ENCODE measurements at places on chromosomes 1 and 21.

DNA sequence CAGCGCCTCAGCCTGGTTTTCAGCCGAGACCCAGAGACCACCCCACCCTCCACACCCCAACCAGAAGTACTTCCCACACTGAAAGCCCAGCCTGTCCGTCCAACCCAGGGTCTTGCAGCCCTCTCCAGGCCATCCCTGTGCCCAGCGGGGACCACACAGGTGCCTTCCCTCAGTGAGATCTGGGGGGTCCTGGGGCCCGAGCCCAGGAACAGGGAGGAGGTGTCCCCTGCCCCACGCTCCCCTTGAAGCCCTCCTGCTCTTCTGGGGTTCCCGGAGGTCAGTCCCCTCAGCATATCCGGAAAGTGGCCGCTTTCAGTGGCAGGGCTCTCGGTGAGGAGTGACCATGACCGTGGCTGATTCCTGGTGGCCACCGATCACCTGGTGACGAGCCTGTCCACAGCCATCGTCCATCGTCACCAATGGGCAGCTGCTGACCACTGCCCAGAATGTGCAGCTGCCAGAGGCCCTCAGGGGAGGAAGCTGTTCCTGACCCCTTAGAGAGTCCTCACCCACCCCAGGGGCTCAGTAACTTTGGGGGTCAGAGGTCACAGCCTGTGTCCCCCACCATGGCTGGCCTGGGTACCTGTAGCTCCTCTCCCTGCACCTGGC lies 3.4 kb downstream of the TMEM240 start:
- DNase-seq = no peak

- no peak for DNase-seq
Observed at GRCh38 chr1:54125386-54126070, 27.3 kb downstream of the CDCP2 start.

- no peak for DNase-seq
Observed at GRCh38 chr1:29650476-29650875, 414.2 kb downstream of the PTPRU start.

- no peak for DNase-seq
Observed at GRCh38 chr1:180912801-180913565, at the start of gene KIAA1614. Gene KIAA1614, plus strand, starts transcription at chr1:180912897. Its CDS starts 347 bp downstream, at chr1:180913244.

DNA sequence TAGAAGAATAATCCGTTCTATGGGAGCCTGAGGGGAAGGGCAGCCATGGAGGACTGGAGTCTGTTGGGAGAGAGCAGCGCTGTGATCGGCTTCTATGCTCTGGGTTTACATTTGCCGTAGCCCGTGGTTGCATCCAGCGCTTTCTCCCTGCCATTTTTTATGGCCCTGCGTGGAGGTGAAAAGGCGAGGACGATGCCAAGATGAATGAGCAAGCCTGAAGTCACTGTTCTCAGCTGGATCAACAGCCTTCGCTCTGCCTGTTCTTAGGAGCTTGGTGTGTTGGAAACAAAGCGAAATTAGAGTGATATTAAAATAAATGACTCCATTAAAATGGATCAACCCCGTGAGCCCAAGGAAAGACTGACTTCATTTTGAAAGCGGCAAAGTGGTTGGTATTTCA lies 120.2 kb downstream of the KCNJ6 start:
- DNase-seq = no peak

DNA sequence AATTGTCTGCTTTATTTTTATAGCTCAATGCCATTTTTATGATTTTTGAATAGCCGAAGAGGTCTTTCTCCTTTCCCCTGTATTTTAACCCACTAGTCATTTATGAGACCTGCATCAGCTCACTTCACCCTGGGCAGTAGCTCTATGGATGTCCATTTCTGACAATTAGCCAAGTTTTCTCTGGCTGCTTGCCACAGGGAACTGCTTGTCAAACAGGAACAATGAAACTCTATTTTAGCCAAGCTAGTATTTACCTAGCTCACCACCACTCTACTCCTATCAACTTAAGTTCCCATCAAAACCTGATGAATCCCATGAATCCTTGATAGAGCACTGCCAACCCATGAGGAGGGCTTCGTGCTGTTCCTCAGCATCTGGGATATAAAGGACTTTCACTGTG lies 406.7 kb downstream of the RWDD3 start:
- DNase-seq = no peak

DNA sequence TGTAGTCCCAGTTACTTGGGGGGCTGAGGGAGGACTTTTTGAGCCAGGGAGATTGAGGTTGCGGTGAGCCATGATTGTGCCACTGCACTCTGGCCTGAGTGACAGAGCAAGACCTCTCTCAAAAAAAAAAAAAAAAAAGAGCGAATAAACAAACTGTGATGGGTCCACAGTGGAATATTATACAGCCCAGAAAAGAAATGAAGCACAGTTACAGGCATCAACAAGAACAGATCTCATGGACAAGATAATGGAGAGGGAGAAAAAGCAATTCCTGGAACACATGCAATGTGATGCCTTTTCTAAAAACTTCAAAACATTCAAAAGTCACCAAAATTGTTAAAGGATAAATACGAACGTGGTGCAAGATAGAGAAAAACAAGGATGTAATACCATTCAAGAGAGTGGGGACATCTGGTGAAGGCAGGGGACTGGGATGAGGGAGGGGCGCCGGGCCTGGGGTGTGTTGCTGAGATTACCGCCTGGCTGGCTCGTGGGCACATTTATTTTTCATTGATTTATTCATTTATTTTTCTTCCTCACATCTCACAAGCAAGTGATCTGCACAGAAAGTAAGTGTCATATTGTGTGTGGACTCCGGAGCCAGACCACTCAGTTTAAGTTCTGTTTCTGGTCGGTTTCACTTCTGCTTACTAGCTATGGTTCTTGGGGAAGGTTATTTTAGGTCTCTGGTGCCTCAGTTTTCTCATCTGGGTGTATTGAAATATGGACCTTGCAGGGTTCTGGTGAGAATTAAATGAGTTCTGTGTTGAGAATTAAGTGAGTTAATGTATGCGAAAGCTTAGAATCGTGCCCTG lies 30.1 kb downstream of the ABCG1 start:
- DNase-seq = no peak

- DNase-seq = no peak
Observed at GRCh38 chr1:93775224-93775623, 93.6 kb upstream of the BCAR3 start.

DNA sequence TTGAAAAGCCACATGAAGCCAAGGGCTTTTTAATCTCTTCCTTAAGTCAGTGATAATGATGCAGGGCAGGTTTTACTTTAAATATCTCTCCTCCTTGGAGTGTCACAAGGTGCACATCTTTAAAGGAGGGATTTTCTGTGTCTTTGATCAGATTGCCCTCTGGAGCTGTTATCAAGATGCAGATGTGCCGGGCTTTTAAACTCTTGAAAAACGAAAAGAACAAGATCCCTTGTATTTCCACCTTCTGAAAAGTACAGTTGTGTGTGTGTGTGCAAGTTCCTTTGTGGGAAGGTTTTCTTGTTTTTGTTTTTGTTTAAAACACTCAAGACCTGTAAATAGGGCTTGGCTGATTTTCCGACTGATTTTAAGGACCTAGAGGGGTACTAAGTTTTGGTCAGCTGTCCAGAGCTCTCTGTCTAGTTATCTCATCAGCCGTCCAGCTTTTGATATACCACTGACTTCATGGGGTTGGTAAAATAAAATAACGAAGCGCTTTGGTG lies 1.6 kb downstream of the MARK1 start:
- no peak for DNase-seq

DNA sequence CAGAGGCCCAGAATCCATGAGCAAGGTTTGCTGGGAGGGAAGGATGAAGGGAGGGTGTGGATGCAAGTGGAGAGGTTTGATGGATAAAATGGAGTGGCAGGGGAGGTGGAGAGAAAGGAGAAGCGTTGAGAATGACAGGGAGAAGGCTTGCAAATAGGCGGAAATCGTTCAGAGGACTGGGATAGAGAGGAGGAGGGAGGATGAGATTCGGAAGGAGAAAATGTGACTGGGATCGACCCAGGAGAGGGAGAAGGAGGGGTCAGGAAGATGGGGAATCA lies 376 bp downstream of the AVPR1B start:
- DNase-seq = no peak

DNA sequence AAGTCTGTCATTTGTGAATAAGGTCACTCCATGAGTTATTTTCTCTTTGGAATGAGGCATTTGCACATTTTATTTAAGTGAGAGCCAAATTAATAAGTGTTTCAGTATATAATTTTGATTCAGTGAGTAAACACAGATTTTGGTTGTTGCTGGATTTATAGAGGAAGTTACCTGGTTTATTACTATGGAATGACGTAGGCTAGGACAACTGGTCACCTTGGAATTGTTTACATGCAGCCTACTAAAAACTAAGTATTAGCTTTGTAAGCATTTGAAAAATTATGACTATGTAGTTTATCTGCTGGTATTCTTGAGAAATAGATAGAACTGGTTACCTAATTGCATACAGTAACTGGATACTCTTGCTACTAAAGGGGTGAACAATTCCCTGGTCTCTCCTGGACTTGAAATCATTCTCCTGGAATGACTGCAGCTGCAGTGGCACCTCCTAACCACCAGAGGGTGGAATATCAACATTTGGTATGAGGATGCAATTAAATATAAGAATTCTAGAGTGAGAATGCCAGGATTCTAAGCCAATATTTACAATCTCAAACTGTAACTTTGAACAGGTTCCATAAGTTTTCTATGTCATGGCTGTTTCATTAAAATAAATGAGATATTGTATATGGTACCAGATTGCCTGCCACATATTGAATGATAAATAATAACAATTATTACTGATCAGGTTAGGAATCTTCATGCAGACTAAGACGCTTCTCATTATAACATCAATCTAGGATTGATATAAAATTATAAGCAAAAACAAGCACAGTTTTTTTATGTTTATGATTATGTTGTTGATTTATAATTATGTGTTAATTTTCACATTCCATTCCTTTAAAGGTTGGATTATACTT lies 3.5 kb upstream of the KRTAP27-1 start:
- DNase-seq = no peak

DNA sequence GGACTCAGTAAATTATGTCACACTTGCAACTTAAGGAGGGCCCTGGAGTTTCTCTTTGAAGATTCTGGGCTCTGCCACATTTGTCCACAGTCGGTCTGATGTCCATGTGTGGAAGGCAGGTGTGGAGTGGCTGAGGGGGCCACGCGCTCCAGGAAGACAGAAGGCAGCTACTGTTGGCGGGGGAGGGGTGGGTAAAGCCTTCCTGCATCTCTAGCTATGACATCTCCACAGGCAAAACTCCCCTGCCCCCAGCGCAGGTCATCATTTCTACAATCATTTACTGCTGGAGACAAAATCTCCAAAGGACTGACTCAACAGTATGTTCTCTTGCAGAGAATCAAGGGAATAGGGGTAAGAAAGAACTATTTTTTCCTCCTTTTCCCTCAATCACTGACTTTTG lies 11.4 kb upstream of the TSPEAR start:
- no peak for DNase-seq

DNA sequence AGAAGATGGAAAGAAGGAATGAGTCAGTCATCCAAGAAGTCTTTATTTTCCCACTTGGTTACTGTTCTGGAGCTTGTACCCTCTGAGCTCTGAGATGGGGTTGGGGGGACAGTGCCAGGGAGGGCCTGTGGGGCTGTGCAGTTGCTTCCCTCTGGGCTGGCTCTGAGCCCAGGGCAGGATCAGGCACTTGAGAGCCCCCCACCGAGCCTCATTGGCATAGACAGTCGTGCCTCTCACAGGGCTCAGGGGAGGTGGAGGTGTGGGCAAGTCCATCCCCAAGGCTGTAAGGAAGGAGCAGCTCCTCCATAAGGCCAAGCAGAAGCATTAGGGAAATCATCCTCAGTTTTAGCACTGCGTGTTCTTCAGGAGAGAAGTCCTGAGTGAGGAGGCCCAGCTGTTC lies 2.5 kb upstream of the ARL8A start:
- no peak for DNase-seq
